Metanephros (tissue), 2 donors: ENCODE measurements at places on chromosomes 3 and 15. TPM values are rescaled to one million over a fixed set of nuclear protein-coding genes. Genes with fewer than 3 reads are reported as not detected.

Gene NR2E3
- total RNA-seq: 1.2 TPM

Gene SPINK8
- not detected for total RNA-seq

Gene EAF2
- total RNA-seq: 16.2 TPM

Gene GUCA1C
- total RNA-seq: not detected

Gene GPR27
- total RNA-seq: 9.0 TPM

Gene PFN2
- total RNA-seq: 198 TPM

Gene SLC38A3
- total RNA-seq: 2.9 TPM

Gene HDAC11
- 23.9 TPM for total RNA-seq

Gene PATL2
- total RNA-seq: 1.2 TPM

Gene TMEM212
- not detected for total RNA-seq

Gene SCN11A
- 1.5 TPM for total RNA-seq

Gene C3orf33
- 6.7 TPM for total RNA-seq

Gene CFAP100
- total RNA-seq: 0.93 TPM
